Posterior cingulate gyrus (tissue), 11 donors: ENCODE measurements at places on chromosomes 4 and X.

GRCh38 chr4:41678086-41678816 is 70.3 kb downstream of the PHOX2B start:
- DNase-seq: no peak

GRCh38 chr4:17920681-17921080 is 100.9 kb downstream of the LCORL start:
- DNase-seq: no peak

- DNase-seq: no peak
These were observed 1329.2 kb upstream of the PCDH7 start for GRCh38 chr4:29390921-29391320.

DNA sequence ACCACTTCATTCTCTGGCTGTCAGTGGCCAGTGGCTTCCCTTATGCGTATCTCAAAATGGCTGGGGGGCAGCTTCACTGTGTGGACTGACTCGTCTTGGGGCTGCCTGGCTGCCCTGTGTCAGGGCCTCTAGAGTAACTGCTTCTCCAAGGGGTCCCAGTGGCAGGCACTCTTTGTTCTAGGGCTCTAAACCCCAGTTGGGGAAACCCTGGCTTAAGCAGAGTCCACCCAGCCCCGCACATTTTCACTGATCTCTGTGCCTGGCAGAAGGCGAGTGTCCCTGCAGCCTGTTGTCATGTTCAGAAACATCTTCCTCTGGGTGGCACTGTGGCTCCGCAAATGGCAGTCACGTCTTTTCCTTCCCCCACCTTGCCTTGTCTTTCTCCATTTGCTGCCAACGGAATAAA is 59.7 kb downstream of the NBDY start:
- DNase-seq: peak; percentile 81

- no peak for DNase-seq
These were observed 73.6 kb downstream of the TMEM156 start for GRCh38 chr4:38958453-38959190.

DNA sequence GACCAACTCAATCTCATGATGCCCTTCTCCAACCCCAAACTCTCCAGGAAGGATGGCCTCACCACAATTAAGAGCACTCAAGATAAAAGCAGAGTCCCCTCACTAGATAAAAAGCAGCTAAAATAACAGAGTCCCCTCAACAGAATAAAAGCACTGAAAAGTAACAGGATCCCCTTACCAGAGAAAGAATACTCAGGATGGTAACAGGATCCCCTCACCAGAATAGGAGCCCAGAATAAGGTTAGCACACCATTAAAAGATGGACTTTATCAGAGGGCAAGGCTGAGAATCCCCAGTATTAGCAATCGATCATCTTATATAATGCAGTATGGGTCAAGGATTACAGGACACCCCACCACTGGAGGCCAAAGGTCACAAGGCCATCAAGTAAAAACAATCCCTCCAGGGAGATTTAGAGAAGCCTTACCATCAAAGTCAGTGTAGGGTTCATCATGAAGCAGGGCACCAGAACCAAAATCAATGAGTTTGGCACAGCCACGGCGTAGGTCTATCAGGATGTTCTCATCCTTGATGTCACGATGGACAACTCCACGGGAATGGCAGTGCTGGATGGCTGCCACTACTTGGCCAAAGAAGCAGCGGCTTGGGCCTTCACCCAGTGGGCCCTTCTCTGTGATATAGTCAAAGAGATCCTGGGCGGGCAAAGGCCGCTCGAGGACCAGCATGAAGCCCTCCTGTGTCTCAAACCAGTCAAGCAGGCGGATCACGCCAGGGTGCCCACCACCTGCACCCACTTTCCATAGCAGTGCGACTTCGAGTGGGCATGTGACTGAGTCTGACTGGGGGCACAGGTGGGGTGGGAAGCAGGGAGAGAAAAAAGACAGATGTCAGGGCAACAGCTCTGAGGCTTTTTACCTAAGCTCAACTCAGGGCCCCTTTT is 3.4 kb upstream of the SLC35A2 start:
- DNase-seq: no peak

DNA sequence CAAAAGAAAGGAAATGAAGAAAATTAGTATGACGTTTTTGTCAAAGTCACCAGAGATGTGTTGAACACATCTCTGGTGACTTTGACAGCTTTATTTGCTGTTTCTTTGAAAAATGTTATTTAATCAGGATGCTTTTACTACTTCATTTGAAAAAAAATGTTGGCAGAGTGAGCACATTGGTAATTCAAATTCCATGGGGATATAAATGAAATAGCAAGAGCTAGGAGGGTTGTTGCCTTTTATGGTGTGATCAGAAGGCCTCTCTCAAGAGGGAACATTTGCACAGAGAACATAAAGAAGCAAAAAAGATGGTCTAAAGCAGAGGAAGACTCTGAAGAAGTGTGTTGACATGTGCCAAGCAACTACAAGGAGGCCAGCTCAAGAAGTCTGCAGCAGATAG is 46.6 kb upstream of the CXCL8 start:
- DNase-seq: no peak

DNA sequence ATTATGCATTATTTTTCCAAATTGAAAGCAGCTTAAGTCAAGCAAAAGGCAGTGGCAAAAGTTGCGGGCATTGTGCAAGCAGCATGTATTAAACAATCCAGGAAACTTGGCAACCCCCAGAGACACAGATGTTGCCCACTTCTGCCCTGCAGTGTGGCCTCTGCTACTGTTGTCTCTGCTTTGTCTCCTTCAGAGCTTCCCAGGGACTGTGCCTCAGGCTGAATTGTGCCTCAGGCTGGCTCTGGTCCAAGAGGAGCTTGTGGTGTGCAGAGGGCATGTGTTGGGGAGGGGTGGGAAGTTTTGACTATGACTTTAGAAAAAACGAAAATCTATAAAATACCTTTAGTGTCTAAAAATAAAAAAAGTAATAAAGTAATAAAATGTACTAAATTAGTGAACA is 201.4 kb downstream of the CCSER1 start:
- no peak for DNase-seq

GRCh38 chr4:8205241-8205707 is 6.2 kb downstream of the SH3TC1 start:
- DNase-seq: no peak

DNA sequence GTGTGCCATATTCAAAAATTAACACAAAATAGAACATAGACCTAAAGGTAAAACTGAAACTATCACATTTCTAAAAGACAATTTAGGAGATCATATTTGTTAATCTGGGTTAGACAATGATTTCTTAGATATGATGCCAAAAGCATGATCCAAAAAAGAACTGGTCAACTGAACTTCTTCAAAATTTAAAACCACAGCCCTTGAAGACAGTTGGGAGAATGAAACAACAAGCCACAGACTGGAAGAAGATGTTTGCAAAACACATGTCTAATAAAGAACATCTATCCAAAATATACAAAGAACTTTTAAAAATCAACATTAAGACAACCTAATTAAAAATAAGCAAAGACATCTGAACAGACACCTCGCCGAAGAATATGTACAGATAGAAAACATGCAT is 19.5 kb downstream of the COMMD8 start:
- no peak for DNase-seq

DNA sequence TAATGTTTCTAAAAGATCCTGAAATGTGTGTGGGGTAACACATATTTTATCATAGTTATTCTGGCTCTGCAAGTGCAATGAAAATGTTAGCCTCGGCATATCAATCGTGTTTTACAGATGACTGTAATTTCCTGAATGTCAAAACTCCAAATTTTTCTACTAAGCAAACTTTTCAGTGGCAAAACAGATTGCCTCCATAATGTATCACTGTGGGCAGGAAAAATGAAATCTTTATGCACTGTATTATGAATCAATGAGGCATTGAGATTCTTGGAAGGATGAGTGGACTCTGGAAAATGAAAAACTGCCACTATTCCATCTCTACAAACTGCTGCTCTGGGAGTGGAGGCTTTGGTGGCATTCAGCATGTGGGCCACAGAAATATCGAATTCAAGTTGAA is 160.1 kb upstream of the MBNL3 start:
- no peak for DNase-seq

DNA sequence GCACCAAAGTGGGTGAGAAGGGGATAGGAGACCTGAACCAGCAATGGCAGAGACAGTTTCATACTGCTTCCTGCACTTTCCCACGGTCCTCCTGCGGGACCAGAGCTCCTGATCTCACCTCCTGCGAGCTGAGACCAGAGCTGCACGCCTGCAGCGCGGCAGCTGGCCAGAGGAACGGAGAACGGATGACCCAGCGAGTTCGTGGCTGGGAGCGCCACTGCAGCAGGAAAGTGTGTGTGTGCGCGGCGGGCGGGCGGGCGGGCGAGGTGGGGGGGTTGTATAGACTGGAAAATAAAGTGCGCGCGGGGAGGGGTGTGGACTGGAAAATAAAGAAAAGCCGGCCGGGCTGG is 16.5 kb downstream of the MCF2 start:
- DNase-seq: no peak

- no peak for DNase-seq
These were observed 107.2 kb upstream of the NALF2 start for GRCh38 chrX:69396916-69397315.

DNA sequence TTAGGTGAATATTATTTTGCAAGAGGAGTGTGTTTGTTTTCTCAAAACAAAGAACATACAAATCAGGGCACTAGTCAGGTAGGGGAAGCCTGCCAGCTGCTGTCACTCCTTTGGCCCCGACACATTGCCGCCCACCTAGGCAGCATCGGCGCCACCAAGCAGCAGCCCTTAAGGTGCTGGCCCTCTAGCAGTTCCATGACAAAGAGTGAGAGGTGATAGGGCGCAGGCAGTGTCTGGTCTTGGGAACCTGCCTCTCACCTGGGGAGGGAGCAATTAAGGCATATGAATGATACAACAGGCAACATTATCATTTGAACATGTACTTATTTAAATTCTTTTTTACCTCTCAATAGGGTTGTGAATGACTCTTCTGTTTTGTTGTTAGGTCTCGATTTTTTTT is 135.1 kb downstream of the PLS3 start:
- no peak for DNase-seq

DNA sequence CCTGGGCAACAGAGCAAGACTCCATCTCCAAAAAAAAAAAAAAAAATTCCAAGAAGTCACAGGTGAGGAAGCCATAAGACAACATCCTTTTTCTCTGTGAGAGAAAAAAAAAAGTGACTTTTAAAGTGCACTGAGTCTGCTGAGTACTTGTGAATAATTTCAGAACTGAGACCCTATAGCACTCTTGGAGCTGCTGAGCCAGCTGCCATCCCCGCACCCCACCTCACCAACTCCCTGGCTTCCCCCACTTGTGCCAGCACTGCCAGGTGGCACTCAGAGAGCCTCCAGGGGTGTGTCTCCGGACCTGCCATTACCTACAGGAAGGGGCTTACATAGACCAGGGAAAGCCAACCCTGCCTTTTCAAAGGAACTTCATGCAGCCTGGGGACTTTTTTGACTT is 39.2 kb upstream of the HS3ST1 start:
- DNase-seq: no peak

GRCh38 chrX:9196961-9197640 is 163.2 kb upstream of the FAM9B start:
- no peak for DNase-seq

DNA sequence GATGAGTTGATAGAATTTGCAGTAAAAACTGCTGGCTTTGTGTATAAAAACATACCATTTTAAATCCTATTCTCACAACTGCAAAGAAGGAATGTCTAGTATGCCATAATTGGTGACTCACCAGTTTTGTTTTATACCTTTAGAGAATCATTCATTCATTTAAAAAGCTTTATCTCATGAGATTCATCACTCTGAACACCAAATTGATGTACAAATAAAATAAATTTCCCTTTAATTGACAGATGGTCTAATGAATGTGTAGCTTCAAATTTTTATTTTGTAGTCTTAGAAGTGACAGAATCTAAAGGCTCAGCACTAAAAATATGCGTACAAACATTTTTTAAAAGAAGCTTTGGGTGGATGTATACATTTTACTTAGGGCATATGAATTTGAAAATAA is 492.5 kb downstream of the GALNTL6 start:
- DNase-seq: no peak

GRCh38 chr4:162865102-162865501 is 301.6 kb downstream of the NAF1 start:
- DNase-seq: no peak

DNA sequence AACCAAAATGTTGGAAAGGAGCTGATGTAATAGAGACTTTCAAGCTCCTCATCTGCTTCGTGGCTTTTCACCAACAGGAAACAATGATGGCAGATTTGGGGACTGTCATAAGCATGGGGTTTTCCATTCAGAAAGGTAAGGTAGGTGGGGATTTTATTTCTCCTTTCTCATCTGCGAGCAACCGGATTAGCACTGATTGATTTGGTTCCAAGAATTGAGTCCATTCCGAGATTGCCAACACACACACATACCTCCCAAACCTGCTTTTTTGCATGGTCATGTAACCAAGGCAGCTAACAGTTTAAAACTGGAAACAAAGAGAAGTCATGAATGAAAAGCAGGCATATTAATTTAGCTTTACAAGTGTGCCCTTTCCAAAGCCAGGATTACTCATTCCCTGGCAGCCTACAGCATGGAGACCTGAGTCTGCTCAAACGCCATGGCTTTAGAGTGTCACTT is 63.0 kb upstream of the LNX1 start:
- DNase-seq: no peak

GRCh38 chr4:88720451-88721428 is 23.1 kb upstream of the NAP1L5 start:
- no peak for DNase-seq

DNA sequence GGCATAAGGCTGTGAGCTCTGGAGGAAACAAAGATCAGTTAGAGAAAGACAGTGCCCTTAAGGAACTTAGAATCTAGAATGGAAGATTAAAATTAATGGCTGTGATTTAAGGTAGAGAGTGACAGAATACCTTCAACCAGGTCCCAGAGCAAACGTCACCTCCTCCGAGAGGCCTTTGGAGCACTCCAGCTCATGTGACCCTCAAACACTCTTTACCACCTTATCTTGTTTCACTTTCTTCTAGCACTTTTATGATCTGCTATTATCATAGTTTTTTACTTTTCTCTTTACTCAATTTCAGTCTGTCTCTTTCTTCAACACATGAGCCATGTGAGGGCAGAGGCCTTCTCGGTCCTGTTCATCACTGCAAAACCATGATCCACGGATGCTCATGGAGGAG is 187.0 kb downstream of the SMIM20 start:
- DNase-seq: no peak
